Brain (organoid and tissue), 16 donors: ENCODE measurements at places on chromosomes 13 and 19.

DNA sequence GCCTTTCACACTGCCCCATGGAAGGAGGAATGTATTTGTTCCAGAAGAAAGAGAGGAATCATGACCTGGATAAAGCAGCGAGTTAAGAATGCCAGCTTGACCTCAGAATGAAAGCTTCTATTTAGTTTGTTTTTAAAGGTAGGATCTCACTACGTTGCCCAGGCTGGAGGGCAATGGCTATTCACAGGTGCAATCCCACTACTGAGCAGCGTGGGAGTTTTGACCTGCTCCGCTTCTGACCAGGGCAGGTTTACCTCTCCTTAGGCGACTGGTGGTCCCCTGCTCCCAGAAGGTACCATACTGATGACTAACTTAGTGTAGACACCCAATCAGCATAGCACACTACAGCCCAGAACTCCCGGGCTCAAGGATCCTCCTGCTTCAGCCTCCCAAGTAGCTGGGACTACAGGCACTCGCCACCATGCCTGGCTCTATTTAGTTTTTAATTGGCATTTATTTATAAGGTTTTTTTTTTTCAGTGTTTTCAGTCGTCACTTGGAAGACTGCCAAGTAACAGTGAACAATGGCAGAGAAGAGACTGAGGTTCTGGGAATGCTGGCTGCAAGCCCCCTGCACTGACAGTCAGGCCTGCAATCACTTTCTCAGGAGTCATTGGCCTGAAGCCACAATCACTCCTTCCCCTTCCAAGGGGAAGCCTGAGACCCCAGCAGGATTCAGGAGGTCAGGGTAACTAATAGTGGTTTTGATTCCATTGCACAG lies 73.1 kb downstream of the EPS15L1 start:
- peak; percentile 50 for DNase-seq

DNA sequence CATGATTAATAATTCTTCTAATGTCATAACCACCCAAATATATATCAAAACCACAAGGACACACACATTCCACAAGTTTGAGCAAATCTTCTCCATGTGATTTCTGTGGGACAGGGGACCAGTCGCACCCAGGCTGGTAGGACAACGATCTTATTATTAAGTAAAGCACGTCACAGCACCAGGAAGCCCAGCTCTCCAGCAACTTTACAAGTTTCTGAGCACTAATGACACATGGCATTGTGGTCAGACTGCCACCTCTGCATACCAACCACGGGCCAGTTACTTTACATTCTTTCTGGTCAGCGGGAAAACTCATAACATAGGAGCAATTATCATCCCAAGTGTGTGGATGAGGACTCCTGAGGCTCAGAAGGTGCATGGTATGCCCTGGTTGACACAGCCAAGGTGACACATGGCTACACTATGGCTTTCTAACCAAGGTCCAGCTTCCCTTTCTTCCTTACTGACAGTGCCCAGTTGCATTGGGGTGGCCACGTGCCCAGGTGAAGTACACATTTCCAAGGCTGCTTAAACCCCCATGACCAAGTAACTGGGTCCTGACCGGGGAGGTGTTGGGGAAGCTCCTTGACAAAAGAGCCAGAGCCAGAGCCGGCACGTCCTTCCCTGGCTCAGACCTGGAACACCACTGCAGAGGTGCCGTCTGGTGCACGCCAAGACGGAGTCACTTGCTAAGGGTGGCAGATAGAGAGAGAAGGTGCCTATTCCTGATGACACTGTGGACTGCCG lies 27.4 kb downstream of the LATS2 start:
- DNase-seq, result peak; percentile 32

DNA sequence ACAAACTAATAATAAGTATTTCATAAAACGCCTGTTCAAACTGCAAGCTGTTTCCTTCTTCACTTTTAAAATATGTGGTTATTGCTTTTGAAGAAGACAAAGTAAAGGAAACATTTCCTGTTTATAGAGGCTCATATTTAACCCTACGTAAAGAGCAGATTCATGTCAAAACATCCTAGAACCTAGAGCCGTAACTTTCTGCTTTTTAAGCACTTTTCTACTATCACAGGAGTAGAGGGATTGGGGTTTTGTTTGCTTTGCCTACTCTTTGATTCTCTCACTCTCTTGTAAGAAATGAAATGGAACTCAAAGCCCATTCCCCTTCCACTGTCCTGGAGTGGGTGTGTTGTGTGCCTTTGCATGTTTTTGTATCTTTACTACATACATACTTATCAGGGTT lies 54.0 kb upstream of the GPR183 start:
- no peak for DNase-seq

- no peak for DNase-seq
These were observed 4.6 kb upstream of the EPS8L1 start for GRCh38 chr19:55071129-55071502.

GRCh38 chr13:43291287-43292060 lies 268.1 kb downstream of the DNAJC15 start:
- DNase-seq, result no peak

GRCh38 chr19:32813862-32814425 lies 55.6 kb downstream of the SLC7A9 start:
- DNase-seq, result peak; percentile 79

DNA sequence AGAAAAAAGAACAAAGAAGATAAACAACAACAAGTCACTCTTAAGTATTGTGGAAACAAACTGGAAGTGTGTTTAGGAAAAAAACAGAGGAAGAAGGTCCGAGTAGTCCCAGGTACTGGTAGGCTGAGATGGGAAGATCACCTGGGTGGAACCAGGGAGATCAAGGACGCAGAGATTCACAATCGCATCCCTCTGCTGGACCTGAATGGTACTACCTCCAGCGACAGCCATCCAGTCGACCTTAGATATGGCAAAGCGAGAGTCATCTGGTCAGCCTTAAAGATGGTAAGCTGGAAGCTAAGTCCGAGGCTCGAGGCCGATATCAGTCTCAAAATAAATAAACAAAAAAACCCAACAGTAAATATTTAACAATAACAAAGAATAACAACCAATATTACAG lies 44.9 kb upstream of the ZNF91 start:
- DNase-seq, result no peak

GRCh38 chr13:80989241-80989640 lies 648.3 kb upstream of the SPRY2 start:
- DNase-seq, result no peak

GRCh38 chr13:89791971-89792630 lies 1555.4 kb upstream of the MIR17HG start:
- no peak for DNase-seq
